ENCODE measurements at places on chromosomes 2 and 18. TPM values are rescaled to one million over a fixed set of nuclear protein-coding genes. Genes with fewer than 3 reads are reported as not detected.

Gene AMER3
- not detected for polyA plus RNA-seq

Gene PPP3R1
- 50.1 TPM for polyA plus RNA-seq

Gene BOLL
- polyA plus RNA-seq = 2.5 TPM

Gene ALKAL2
- 1.7 TPM for polyA plus RNA-seq

Gene TDRD15
- not detected for polyA plus RNA-seq

Gene REG3G
- not detected for polyA plus RNA-seq

Gene MCEE
- polyA plus RNA-seq = 28.1 TPM

- peak; percentile 83 for DNase-seq
Observed at GRCh38 chr2:23036629-23037028, 348.4 kb upstream of the KLHL29 start.

GRCh38 chr2:142951190-142952007 lies 73.9 kb downstream of the KYNU start:
- DNase-seq = no peak

- DNase-seq = peak; percentile 75
Observed at GRCh38 chr2:238203094-238203972, at the start of gene ILKAP. ILKAP (minus strand) TSS chr2:238203695; CDS start chr2:238203553, 142 bp downstream.

DNA sequence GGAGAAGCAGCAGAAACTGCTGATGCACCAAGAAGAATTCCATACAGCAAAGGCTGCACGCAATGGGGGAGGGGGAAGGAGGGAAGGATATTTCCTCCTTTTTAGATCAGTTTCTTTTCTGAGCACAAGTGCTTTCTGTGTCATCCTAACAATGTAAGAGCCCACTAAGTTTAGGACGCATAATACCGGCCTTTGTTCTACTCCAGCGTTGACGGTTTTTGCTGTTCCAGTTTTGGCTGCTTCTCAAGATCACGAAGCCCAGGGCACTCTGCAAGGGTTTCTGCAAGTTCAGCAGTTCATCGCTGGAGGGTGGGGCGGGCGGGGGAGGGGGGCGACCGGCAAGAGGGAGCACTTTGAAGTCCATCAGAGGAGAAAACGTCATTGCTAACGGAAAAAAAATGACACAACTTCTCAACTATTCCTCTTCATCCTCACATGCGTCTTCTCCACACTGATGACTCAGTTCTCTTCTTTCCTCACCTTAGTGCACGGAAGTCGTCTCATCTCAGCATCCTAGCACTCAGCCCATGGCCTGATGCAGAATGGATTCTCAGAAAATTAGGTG lies 8.7 kb downstream of the FAM178B start:
- no peak for DNase-seq

DNA sequence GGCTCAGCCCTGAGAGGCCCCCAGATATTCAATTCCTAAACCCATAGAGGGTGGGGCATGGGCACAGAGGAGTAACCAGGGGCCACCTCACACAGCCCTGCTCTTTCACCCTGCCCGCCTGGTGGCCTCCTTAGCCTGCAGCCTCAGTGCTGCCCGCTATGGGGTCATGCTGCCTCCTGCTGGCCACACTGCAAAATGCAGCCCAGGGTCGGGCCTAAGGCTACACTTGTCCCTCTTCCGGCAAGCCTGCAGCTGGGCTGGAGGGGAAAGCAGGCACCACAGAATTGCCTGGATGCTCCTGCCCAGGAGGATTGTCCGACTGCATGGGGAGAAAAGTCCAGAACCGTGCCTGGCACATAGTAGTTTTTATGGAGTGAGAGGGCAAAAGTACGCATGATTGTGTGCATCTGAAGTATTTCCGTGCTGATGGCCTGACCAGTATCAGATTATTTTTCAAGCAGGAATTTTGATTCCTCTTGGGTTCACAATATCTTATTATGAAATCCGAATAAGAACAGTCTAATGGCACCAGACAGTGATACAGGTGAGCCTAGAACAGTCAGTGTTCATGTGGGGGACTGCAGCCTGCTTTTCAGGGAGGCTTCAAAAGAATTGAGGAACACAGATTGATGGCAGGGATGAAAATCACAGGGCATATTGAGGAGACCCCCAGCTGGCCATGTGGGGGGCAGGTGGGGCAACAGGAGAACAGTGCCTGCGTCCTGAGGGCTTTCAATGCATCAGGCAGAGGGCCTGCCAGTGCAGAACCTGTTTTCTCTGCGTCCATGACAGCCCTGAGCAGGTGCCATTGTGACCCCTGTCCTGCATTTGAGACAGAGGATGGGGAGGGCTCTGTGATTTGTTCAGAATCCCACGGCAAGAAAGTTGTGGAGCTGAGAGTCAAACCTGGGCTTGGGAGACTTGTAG lies 51.2 kb upstream of the ALPP start:
- peak; percentile 70 for DNase-seq

GRCh38 chr2:72927619-72928550 lies 10.6 kb downstream of the EMX1 start:
- no peak for DNase-seq

- DNase-seq = no peak
Observed at GRCh38 chr2:44745922-44746766, 195.4 kb upstream of the SIX3 start.

- DNase-seq = no peak
Observed at GRCh38 chr2:162090109-162090508, 16.1 kb upstream of the DPP4 start.

- DNase-seq = peak; percentile 76
Observed at GRCh38 chr2:220077488-220077887, 450.1 kb downstream of the SLC4A3 start.

DNA sequence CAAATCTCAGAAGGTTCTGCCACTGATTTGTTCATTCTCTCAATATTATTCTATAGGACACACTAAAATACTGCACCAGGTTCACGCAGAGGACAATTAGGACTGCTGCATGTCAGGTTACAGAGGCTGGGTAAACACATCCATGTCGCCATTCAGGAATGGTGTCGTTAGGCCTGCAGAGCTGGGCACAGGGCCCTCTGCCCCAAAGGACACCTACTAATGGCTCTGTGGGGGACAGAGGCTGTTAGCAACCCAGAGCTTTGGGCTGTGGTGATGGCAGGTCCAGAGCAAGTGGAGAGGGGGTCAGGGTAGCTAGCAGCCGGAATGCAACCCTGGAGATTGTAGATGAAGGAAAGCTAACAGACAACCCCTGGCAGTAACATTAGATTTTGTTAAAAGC lies 115.9 kb downstream of the TTC32 start:
- no peak for DNase-seq

DNA sequence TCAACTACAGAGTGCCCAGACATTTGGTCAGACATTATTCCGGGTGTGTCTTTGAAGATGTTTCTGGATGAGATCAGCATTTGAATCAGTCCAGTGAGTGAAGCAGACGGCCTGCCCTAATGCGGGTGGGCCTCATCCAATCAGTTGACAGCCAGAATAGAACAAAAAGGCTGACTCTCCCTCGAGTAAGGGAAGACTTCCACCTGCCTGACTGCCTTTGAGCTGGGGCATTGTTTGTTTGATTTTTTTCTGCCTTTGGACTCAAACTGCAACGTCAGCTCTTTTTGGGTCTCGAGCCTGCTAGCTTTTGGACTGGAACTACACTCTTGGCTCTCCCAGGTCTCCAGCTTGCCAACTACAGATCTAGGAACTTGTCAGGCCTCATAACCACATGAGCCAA lies 111.7 kb upstream of the AGAP1 start:
- peak; percentile 48 for DNase-seq

GRCh38 chr2:203858176-203858575 lies 9.4 kb upstream of the CTLA4 start:
- DNase-seq = no peak

DNA sequence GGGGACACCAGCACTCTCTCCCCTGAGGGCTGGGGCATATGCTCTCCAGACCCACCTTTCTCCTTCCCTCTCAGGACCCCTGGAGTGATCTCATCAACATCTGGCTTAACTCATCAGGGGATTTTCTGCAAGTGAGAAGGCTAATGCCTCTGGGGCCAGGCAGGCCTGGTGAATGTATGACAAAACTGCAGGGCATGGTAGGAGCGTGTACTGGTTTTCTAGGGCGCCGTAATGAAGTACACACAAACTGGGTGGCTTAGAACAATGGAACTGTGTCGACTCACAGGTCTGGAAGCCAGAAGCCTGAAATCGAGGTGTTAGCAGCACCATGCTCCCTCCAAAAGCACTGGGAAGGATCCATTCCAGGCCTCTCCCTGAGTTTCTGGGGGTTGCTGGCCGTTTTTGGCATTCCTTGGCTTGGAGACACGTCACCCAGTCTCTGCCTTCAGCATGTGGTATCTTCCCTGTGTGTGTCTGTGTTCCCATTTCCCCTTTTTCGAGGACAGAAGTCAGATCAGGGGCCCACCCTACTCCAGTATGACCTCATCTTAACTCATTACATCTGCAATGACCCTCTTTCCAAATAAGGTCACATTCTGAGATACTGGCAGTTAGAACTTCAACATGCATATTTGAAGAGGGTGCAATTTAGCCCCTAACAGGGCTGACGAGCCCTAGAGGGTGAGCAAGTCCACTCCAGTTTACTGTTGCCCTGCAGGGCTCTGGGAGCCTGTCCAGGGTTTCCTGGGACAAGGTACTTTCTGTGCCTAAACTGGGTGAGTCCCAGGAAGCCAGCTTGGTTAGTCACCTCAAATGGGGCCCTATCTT lies 45.5 kb upstream of the CAB39 start:
- no peak for DNase-seq

DNA sequence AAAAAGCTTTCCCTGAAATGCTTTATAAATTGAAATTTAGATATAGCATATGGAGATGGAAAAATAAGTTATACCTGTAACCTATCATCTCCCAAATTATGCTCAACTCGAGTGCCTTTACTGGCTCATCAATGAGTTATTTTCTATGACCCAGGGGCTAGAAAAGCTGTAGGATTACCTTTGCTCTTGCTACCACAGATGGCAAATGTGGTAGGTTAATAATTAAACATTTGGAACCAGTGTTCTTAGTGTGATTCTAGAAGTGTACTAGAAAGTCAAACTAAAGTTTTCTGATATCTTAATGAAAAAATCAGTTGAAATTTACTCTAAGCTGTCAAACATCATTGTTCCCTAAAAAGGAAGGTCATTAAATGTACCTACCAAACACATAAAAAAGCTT lies 22.5 kb downstream of the ALS2 start:
- DNase-seq = no peak

DNA sequence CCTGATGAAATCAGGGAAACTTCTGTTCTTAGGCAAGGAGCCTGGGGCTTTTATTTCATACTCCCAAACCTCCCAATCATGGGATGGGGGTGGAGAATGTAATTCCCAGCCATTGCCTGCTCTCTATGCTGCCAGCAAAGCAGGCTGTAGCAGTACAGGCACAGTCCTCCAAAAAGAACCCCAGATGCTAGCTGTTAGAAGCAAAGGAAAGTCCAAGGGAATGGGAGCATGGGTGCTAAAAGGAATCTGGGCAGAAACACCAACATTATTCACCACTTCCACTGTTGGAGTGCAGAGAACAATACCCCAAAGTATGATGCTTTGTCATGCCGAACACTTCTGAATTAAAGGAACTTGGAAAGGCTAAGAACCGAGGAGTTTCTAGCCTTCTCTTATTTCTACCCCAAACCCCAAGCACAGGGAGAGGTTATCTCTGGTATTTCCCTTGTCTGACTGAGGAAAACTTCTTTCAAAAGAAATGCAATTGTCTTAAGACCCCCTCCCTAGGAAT lies 24.7 kb downstream of the MDH1 start:
- DNase-seq = no peak

GRCh38 chr2:120988700-120989511 lies 253.2 kb downstream of the GLI2 start:
- no peak for DNase-seq

DNA sequence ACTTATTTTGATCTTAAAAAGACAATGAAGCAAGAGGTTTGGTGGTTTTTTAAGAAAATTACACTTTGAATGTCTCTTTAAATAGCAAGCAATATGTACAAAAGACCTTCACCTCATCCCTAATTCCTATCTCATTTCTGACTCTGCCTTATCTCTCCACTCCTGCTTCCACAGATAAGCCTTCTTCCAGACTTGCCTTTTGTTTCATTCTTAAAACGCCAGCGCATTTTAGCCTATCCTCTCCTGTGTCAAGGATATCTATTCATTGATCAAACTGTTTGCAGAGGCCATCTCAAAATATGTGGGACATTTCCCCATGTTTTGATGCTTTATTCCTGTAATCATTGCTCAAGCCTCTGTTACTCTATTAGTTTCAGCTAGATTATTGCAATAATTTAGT lies 562.5 kb downstream of the PARD3B start:
- no peak for DNase-seq

- no peak for DNase-seq
Observed at GRCh38 chr18:57207124-57207916, 60.4 kb downstream of the BOD1L2 start.
